Left lobe of liver (tissue), 2 donors: ENCODE measurements at places on chromosomes 3 and 15. TPM values are rescaled to one million over a fixed set of nuclear protein-coding genes. Genes with fewer than 3 reads are reported as not detected.

Gene C3orf22
- not detected for total RNA-seq

Gene CGNL1
- 42.9 TPM for total RNA-seq

Gene ERICH6
- total RNA-seq, result not detected

Gene GHSR
- not detected for total RNA-seq

Gene CX3CR1
- 0.43 TPM for total RNA-seq

Gene SCAPER
- total RNA-seq, result 6.9 TPM

Gene TPRG1
- 33.3 TPM for total RNA-seq

Gene SHISA5
- 97.9 TPM for total RNA-seq

Gene CADPS
- 0.10 TPM for total RNA-seq

Gene PLS1
- total RNA-seq, result 14.2 TPM

GRCh38 chr3:119596398-119596797 lies 1.3 kb upstream of the PLA1A start:
- DNase-seq, result no peak

GRCh38 chr3:14523792-14524191 lies 16.4 kb downstream of the GRIP2 start:
- no peak for DNase-seq

GRCh38 chr3:87088430-87088992 lies 97.6 kb upstream of the VGLL3 start:
- DNase-seq, result no peak

- no peak for DNase-seq
Observed at GRCh38 chr3:101677436-101678286, 729 bp upstream of the ZBTB11 start.

GRCh38 chr3:111737706-111738086 lies 121.4 kb upstream of the PHLDB2 start:
- DNase-seq, result peak; percentile 72

GRCh38 chr3:8903191-8903590 lies 60.1 kb downstream of the RAD18 start:
- no peak for DNase-seq

DNA sequence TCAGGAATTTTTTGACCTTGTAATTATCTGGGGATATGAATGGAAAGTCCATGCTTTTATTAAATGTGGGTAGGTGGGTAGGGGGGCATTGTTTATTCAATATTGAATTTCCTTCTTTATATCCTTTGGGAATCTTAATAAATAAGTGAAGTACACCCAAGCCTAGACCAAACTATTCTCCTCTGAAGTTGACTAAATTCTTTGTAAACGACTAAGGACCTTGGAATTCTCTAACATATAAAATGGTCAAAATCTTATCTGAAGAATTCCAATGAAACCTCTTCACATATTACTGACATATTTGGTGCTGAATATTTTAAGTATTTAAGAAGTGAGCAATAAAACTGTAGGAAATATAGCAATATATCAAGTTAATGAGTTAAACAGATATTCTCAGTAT lies 1432.1 kb upstream of the GBE1 start:
- DNase-seq, result no peak

GRCh38 chr15:91456251-91456718 lies 356.2 kb downstream of the SV2B start:
- no peak for DNase-seq

- DNase-seq, result no peak
Observed at GRCh38 chr3:153084431-153084830, 77.6 kb upstream of the RAP2B start.

DNA sequence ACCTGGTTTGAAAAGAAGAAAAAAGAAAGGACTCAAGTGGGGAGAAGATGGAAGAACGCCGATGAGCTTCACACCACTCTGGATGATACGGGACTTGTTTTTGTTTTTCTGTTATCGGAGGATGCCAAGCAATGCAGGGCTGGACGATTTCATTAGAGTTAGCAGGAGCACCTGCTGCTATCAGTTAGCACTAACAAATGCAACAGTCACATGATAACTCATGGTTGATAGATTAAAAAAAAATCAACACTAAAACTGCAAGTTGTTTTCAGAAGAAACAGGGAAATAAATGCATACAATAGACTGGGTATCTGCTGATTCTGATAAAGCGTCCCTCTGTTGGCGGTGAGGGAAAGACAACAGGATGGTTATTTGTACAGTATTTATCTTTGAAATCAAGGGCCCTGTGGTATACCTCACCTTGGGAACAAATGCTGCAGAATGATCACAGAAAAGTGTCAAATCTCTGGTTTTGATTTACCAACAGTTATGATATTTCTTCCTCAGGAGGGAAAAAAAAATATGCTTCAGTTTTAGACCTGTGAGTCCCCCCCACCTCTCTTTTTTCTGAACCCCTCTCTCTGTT lies 575.1 kb downstream of the FOXP1 start:
- no peak for DNase-seq

GRCh38 chr3:172717493-172718088 lies 6.7 kb upstream of the NCEH1 start:
- DNase-seq, result no peak

- DNase-seq, result no peak
Observed at GRCh38 chr3:141797819-141798447, 34.7 kb downstream of the GRK7 start.

GRCh38 chr3:31102196-31102879 lies 207.9 kb upstream of the GADL1 start:
- DNase-seq, result no peak

DNA sequence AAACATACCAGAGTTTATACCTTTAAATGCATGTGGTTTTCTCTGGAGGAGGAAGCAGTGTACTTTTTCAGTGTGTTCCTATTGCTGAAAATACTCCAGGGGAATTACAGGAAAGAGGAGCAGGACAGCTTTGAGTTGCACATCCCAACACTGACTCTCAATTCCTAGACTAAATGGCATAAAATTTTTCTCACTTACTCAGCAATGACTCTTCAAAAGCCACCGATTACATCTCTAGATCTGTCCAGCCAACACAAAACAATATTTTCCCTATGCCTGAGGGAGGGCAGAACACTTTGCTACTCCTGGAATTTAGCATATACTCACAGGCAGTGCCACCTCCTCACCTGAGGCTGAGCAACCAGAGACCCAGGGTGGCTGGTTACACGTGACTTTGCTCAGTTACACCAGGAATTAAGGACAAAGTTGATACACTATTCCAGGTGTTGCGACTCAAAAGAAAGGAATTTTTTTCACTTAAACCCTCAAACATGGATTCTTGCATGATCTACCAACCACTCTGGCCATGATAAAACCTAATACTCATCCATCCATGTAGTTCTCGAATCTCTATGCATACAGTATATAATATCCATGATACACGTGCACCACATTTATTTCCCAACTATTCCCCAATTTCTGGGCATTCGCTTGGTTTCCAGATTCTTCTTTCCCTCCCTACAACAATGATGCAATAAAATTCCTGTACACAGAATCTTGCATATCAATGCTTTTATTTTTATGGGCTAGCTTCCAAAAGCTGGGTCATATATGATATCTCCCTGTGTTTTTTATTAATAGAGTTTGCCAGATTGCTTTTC lies 194.6 kb downstream of the THRB start:
- no peak for DNase-seq

DNA sequence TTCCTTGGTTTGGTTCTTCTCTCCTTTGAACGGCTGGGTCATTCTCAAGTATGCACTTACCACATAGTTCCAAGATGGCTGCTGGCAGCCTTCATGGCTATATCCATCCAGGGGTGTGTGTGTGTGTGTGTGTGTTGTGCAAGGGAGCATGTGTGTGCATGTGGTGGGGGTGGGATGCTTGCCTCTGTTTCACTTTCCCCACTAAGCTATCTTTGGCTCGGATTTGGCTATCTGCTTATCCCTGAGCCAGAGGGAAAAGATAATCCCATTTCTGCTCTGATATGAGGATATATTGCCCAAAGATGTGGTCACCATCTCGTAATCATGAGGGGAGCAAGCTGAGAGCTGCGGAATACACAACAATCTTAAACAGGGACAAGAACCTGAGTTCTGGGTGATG lies 26.2 kb downstream of the ANAPC13 start:
- no peak for DNase-seq

DNA sequence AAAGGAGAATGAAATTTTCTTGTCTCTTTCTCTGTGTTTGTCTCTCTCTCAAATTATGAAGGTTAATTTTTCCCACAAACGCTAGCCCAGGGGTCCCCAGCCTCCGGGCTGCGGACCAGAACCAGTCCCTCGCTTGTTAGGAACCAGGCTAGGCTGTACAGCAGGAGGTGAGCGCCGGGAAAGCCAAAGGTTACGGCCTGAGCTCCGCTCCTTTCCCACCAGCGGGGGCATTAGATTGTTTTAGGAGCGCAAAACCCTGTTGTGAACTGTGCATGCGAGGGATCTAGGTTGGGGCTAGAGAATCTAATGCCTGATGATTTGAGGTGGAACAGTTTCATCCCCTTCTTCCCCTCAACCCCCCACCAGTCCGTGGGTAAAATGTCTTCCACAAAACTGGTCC lies 74.7 kb upstream of the ZNF385D start:
- DNase-seq, result no peak

DNA sequence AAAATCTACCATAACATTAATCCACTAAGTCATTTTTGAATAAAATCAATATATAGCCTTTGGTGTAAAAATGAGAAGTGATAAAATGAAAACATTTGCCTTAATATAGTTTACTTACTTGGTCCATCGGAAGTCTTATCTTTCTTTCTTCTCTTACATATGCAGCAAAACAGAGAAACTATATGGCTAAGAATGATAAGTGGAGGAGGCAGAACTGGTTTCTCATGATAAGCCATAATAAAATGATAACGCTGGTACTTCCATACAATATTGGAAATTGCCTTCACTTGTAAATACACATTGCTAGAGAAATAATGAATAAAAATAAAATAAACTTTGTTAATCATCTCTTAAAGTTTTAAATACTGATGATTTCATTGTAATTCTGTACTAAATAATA lies 47.8 kb upstream of the USP50 start:
- no peak for DNase-seq

DNA sequence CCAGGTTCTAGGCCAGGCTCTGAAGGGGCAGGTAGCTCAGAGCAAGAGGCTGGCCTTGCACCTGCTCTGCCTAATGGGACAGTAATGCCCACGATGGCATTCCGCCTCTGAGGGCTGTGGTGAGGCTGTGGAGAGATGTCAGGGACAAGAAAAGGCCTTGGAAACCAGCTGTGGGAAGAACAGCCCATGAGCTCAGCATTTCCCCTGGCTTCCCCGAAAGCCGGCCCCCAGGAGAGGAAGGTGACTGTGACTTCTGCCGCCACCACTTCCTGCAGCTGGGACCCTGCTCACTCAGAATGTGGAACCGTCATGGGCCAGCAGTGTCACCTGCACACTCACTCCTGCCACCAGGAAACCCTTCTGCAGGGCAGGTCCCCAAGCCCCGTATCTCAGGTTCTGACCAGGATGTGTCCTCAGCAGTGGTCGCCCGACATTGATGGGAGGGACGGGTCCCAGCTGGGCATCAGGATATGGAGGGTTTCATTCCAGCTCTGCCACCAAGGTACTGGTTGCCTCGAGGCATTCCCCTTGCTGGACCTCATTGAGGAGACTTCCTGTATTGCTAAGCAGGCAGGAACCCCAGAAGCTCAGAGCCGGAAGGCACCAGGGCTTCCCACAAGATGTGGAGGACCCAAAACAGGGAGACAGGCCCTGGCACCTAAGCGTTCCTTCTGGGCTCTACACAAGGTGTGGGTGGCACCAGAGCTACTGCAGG lies 30.7 kb downstream of the SEMA7A start:
- no peak for DNase-seq

- no peak for DNase-seq
Observed at GRCh38 chr3:189307963-189308362, 136.2 kb downstream of the TPRG1 start.

GRCh38 chr3:151592287-151592686 lies 131.4 kb upstream of the IGSF10 start:
- no peak for DNase-seq

- DNase-seq, result no peak
Observed at GRCh38 chr3:53198996-53199395, 38.0 kb downstream of the PRKCD start.

GRCh38 chr3:52934630-52935530 lies 37.5 kb upstream of the STIMATE start:
- no peak for DNase-seq

DNA sequence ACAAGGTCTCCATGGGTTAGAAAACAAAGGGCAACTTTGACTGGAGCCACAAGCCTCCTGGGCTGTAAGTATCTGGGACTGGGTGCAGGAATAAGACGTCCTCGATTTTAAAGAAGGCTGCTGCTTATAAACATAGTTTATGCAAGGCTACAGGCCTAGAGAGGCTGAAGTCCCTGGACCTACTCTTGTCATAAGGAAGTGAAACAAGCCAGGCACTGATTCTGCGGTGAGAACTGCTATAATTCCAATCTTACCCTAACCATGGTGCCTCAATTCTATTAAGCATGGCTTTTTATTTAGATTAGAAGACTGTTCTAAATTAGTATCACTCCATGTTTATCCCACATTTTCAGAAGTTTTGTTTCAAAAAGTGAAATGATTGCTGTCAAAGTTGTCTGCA lies 777.6 kb downstream of the PLOD2 start:
- DNase-seq, result no peak

DNA sequence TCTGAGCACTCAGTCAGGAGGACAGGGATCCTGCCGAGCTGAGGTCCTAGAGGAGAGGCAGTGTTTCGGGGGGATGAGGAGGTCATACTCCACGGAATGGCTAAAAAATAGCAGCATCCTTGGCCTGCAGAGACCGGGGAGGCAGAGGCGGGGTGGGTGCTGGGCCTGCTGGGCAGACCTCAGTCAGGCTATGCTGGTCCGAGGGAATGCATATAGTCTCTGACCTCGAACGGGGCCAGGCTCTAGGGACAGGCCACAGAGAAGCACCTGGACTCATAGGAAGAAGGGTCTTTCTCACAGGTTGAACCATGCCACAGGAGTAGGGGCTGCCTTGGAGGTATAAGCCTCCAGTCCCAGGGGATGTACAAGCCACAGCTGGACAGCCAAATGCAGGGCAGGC lies 14.0 kb upstream of the SKIC8 start:
- DNase-seq, result no peak

DNA sequence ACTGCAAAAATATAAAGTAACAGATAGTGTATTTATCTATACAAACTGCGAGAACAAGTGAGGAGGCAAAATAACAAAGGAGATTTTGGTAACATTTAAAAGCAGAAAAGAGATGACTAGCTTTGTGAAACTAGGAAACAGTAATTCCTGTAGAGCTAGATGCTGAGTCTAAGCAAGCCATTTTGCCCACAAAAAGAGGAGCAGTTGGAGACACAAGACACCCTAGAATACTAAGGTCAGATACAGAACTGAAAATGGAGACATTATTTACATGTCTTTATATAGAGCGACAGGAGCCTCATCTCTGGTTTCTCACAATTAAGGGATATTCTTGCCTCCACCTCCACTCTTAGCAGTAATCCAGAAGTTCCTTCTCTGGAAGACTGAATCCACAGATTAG lies 732.4 kb upstream of the GBE1 start:
- DNase-seq, result no peak

- no peak for DNase-seq
Observed at GRCh38 chr15:70636540-70637165, 126.7 kb downstream of the UACA start.

- DNase-seq, result no peak
Observed at GRCh38 chr3:136186344-136186743, 9.8 kb downstream of the MSL2 start.

DNA sequence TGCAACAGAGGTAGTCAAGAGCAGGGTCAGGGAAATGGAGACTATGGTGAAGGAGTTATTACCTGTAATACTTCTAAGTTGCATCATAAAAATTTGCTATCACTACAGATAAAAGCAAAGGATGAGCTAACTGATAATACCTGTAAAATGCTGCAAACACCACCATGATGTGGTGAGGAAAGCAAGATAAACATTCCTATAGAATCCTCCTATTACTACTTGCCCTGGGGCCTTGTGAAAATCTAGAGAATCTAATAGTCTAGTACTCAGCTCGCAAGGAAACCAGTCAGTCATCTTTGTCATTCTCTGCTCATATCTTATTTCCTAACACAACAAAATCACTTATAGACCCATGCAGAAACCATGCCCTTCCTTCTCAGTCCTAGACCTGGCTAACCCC lies 899.8 kb downstream of the FHIT start:
- DNase-seq, result no peak
